ENCODE measurements at places on chromosomes 12 and 14. TPM values are rescaled to one million over a fixed set of nuclear protein-coding genes. Genes with fewer than 3 reads are reported as not detected.

LRRC9 gene
- not detected for total RNA-seq

CPNE6 gene
- total RNA-seq: not detected

WNT1 gene
- total RNA-seq: not detected

GALC gene
- 11.5 TPM for total RNA-seq

GYS2 gene
- total RNA-seq: not detected

SERPINA12 gene
- total RNA-seq: not detected

KRT74 gene
- not detected for total RNA-seq

RFX4 gene
- not detected for total RNA-seq

MGP gene
- not detected for total RNA-seq

LTBP2 gene
- total RNA-seq: 0.57 TPM

GDF3 gene
- not detected for total RNA-seq

TXNRD1 gene
- 226 TPM for total RNA-seq

ARID4A gene
- 24.9 TPM for total RNA-seq

C12orf54 gene
- not detected for total RNA-seq

MAP3K9 gene
- total RNA-seq: 6.4 TPM

MIP gene
- total RNA-seq: not detected

PPP4R4 gene
- 1.2 TPM for total RNA-seq

RNASE13 gene
- total RNA-seq: not detected

DAO gene
- not detected for total RNA-seq

BDKRB1 gene
- total RNA-seq: not detected

CCDC175 gene
- not detected for total RNA-seq

SLC7A8 gene
- 18.3 TPM for total RNA-seq

ADCY4 gene
- 0.84 TPM for total RNA-seq

KRT83 gene
- not detected for total RNA-seq

Measured in A673 (cell line).